Activated naive CD8-positive, alpha-beta T cell treated with anti-CD3 and anti-CD28 coated beads for 36 hours (primary cell): ENCODE measurements at places on chromosomes 3 and 15. TPM values are rescaled to one million over a fixed set of nuclear protein-coding genes. Genes with fewer than 3 reads are reported as not detected.

SAXO2 gene
- total RNA-seq: 2.4 TPM

UCN2 gene
- not detected for total RNA-seq

ZNF660 gene
- 0.94 TPM for total RNA-seq

NUSAP1 gene
- 165 TPM for total RNA-seq

SLC38A3 gene
- total RNA-seq: 0.18 TPM

GHRL gene
- 0.41 TPM for total RNA-seq

ZSCAN2 gene
- total RNA-seq: 7.6 TPM

VEPH1 gene
- not detected for total RNA-seq

ST8SIA2 gene
- total RNA-seq: not detected

DNA sequence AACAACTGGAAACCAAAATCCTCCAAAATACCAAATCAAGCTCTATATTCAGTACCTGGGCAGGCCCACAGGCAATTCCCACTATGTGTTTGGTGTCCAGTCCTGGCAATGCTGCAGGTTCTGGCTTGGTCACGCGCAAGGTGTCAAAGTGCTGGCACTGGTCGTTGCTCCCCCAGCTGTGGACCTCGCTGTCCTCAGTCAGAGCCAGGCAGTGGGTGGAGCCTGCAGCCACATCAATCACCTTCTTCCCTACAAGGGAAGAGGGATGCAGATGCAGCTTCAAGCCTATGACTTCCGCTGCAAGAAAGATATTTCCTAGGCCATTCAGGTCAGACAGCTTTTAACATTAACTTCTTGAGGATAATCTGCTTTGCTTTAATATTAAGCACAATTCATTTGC lies 61.3 kb downstream of the HERC2 start:
- no peak for DNase-seq

GRCh38 chr3:54986294-54986693 lies 58.4 kb upstream of the LRTM1 start:
- DNase-seq: no peak

DNA sequence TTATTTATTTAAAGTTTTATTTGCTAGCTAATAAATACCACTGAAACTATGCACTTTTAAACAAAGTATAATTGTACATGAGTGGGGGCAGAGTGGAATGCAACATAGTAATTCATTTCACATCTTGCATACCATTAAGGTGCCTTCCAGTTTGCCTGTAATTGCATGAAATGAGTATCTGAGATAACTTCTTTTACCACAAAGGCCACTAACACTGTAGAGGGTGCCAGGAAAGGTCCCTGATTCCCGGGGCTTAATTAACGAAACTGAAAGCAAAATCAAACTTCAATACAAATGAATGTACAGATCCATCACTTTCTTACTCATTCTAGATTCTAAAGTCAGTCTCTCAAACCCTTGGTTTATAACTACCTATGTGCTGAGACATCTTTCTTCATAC lies 2.1 kb downstream of the CD47 start:
- peak; percentile 47 for DNase-seq

- DNase-seq: no peak
These were observed 1.1 kb upstream of the ECT2 start for GRCh38 chr3:172749230-172749965.

DNA sequence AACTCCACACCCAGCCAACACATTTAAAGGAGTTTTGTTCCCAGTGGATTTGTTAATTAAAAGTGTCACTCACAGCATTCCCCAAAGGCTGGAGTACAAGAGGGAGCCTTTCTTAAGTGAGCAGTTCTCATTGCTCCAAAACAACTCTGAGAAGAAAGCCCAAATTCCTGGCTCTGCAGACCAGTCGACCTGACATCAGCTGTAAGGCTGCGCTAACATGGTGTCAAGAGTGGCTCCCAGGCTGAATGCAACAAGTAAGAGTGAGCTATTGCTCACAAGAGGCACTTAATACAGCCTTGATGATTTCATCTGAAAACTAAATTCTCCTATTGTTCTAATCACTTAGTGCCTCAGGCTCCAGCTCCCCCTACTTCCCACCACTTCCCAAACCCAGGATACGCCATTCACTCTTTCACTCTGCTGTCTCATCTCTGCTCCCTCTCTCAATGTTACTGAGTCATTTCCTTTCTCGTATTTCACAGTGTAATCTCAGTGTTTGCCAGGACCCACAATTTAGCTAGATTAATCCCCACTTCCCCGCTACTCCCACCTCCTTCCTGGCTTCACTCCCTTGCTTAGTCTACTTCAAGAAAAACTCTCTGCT lies 81.8 kb downstream of the WWTR1 start:
- no peak for DNase-seq

- DNase-seq: no peak
These were observed 23.0 kb downstream of the OIP5 start for GRCh38 chr15:41309226-41309905.

GRCh38 chr3:184082465-184082864 lies 14.4 kb upstream of the HTR3E start:
- no peak for DNase-seq

- no peak for DNase-seq
These were observed 1.8 kb downstream of the DIPK2A start for GRCh38 chr3:143973259-143974021.

GRCh38 chr3:12158387-12159226 lies at the start of gene TIMP4:
TSS of gene TIMP4 (minus strand) at chr3:12158912. CDS start at chr3:12158840, 72 bp downstream.
- DNase-seq: no peak
